Epithelial cell of esophagus (primary cell): ENCODE measurements at places on chromosomes 5 and 9.

DNA sequence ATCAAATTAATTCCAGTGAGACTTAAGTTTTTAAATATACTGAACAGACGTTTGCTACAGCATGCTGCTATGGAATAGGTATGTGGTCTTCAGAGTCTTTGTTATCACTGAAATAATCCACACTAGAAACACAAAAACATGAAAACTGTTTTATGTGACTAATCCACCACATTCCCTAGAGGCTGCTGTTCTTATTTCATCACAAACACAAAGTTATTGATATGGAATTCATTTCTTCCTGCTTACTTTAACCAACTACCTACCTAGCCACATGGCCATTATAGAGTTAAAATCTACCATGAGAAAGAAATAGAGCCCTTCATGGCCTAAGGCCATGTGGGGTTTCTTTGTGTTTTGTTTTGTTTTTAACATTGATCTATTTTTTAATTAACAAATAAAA is 232.3 kb upstream of the PTGER4 start:
- peak; percentile 59 for DNase-seq

DNA sequence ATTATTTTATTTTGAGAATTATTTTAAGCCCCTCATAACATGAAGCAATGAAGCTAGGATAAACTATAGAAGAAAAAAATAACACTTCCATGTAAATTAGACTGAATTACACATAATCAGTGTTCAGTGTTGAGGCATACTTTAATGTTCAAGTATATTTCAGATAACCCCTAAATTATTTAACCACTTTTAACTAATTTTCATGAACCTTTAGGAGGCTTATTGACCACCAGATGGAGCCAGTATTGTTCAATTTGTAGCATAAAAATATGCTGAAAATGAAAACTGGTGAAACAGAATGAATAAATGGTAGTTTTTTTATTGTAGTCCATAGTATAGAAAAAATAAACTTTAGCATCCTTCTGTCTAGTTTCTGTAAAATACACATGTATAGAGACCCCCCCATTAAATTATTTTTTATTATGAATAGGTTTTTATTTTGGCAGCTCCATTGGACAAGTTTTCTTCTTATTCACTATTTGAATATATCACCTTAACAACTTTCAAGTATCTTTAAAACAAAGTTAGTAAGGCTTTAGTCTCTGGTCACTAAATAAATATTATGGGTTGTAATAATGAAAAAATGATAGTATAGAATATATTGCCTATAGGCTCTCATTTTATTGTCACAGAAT is 190.1 kb downstream of the CWC27 start:
- DNase-seq, result peak; percentile 34

- no peak for DNase-seq
Observed at GRCh38 chr5:119187776-119188529, 117.1 kb downstream of the DMXL1 start.

DNA sequence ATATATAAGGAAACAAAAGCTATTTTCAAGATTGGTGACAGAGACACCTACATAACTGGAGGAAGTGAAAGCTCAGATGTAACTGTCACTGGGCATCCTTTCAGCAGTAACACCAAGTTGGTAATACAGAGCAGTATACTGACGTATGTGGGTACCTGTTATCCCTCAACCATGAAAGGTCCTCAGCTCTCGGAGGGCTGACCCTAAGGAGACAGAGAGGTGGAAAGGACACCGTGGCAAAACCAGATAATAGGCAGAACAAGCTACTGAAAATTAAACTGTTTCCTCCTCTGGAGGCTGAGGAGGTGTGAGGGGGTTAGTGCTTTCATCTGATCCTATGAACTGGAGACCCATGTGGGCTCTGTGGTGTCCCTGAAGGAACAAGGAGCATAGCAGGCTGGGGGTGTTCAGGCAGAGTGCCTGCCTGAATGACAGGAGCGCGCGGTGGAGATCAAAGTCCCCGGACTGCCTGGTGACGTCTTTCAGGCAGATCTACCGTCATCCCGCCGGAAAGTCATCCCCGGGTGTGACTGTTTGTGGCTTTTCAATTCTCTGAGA is 130.2 kb upstream of the FSTL4 start:
- no peak for DNase-seq

- no peak for DNase-seq
Observed at GRCh38 chr9:37026931-37027581, 7.0 kb downstream of the PAX5 start.

GRCh38 chr9:119185298-119185697 is 183.9 kb downstream of the BRINP1 start:
- no peak for DNase-seq

GRCh38 chr5:168728546-168729211 is 149.5 kb upstream of the PANK3 start:
- no peak for DNase-seq

- no peak for DNase-seq
Observed at GRCh38 chr5:145470396-145470979, 364.7 kb downstream of the PRELID2 start.

DNA sequence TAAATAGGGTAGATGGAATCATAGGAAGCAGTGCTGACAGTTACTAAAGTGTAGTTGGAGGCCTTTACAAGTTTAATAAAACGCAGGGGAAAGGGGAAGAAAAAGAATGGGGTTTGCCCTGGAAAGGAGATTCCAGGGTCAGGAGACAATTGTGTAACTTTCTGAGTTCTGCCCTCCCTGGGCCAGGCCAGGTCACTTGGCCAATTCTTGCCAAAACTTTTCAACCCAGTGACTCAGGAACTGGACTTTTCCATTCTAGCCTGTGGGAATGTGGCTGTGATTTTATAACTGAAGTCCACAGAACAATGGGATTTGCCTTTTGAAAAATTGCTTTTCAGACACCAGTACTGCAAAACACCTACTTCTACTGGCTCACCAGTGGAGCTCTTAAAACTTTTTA is 289.8 kb upstream of the ANKRD55 start:
- DNase-seq, result no peak
